ENCODE measurements at places on chromosomes 3 and 15.

DNA sequence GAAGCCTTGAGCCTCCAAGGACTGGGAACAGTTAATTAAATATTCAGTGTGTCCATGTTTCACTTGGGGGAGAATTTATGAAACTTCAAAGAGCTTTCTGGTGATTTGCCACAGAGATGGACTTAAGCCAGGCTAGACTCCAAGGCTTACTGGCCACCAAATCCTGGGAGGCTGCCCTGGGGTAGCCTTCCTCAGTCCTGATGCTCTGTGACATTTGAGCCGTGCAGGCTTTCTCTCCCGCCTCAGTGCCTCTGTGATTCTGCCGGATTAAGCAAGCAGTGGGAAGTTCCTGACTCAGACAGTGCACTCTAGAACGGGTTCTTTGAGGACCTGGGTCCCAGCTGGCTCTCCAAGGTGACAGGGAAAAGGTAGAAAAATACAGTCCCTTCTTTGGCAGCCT lies 314.7 kb upstream of the ICE2 start:
- DNase-seq = no peak

- DNase-seq = no peak
These were observed 262.9 kb downstream of the ERC2 start for GRCh38 chr3:56205406-56205805.

GRCh38 chr3:54343495-54343894 lies 221.1 kb downstream of the CACNA2D3 start:
- DNase-seq = no peak

DNA sequence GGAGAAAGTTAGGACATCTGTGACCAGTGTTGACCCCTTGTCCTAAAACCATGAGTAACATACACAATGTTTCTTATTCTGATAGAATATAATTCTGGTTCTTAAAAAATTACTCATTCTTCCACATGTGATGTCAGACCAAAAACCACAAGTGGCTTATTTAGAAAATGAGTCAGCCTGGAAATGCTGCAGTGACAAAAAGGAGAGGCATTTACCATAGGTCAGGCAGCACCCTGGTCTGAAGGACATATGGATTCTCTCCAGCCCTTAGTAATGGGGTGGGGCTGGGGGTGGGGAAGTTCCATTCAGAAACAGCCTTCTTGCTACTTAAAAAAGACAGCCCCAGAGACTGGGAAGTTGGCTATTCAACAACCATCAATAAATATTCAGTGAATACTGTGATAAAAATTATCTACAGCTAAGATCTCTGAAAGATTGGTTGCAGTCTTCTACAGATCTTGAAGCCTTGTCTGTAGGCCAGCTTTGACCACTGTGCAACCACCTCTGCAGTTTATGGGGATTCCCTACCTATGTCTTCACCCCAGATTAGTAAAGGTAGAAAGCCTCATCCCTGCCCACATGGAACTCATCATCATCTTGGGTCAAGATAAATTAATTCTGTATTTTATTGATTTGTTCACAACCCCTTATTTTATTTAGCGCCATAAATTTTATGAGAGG lies 34.9 kb upstream of the TIMP4 start:
- DNase-seq = no peak
